Tibial nerve (tissue), 4 donors: ENCODE measurements at places on chromosomes 4 and X. TPM values are rescaled to one million over a fixed set of nuclear protein-coding genes. Genes with fewer than 3 reads are reported as not detected.

DNA sequence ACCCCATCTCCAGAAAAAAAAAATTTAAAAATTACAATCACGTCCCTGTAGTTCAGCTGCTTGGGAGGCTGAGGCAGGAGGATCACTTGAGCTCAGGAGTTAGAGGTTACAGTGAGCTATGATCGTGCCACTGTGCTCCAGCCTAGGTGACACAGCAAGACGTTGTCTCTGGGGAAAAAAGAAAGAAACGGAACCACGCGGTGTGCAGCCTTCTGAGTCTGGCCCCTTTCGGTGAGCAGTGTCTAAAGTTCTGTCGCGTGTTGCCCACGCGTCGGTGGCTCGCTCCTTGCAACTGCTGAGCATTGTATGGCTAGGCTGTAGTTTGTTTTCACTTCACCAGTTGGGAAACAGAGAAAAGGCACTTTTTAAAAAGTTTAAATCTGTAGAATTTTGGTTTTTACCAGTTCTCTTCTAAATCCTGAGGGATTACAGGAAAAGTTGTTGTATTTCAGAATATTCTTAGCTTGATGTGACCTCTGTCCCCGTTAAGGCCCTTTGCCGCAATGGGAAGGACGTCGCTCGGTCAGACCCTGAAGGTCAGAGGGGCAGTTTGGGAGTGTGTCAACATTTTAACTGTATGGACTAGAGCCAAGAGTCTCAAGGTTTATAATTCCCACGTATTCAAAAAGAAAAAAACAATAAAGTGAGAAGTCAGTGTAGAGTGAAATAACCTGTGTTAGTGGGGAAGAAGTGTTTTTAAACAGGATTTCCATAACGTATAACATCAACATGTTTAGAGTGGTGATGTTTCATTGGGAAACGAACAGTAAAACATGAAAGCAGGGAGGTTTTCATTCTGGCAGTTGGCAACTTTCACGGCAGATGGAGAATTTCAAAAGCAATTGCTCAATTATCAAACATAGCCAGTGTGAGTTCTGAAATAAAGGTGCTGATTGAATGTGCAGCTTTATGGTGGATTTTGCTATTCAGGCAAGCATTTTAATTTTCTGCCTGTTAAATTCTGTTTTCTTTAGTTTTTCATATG is 45.8 kb upstream of the MSANTD1 start:
- no peak for DNase-seq
- H3K36me3 ChIP-seq: peaks cover 7% of the 10 kb centered on the region
- no peaks in the 10 kb centered on the region for H3K4me1 ChIP-seq
- no peaks in the 10 kb centered on the region for H3K27me3 ChIP-seq
- no peak overlapping the region for H3K4me3 ChIP-seq

GRCh38 chr4:101989551-101989950 is 199.0 kb downstream of the BANK1 start:
- H3K4me3 ChIP-seq: no peak overlapping the region
- H3K27ac ChIP-seq: no peak overlapping the region
- H3K36me3 ChIP-seq: no peaks in the 10 kb centered on the region
- H3K27me3 ChIP-seq: no peaks in the 10 kb centered on the region

GRCh38 chr4:105296672-105297071 is 150.0 kb downstream of the TET2 start:
- H3K4me1 ChIP-seq: no peaks in the 10 kb centered on the region
- H3K27ac ChIP-seq: no peak overlapping the region
- no peak overlapping the region for H3K4me3 ChIP-seq
- DNase-seq: no peak
- H3K27me3 ChIP-seq: no peaks in the 10 kb centered on the region

- no peaks in the 10 kb centered on the region for H3K36me3 ChIP-seq
- no peaks in the 10 kb centered on the region for H3K27me3 ChIP-seq
- H3K27ac ChIP-seq: no peak overlapping the region
- no peaks in the 10 kb centered on the region for H3K4me1 ChIP-seq
Measured at GRCh38 chr4:151627491-151627890, 133.3 kb downstream of the GATB start.

- peaks cover 5% of the 10 kb centered on the region for H3K4me1 ChIP-seq
- no peak overlapping the region for H3K4me3 ChIP-seq
Measured at GRCh38 chrX:23884427-23885024, 23.2 kb downstream of the APOO start.

DNA sequence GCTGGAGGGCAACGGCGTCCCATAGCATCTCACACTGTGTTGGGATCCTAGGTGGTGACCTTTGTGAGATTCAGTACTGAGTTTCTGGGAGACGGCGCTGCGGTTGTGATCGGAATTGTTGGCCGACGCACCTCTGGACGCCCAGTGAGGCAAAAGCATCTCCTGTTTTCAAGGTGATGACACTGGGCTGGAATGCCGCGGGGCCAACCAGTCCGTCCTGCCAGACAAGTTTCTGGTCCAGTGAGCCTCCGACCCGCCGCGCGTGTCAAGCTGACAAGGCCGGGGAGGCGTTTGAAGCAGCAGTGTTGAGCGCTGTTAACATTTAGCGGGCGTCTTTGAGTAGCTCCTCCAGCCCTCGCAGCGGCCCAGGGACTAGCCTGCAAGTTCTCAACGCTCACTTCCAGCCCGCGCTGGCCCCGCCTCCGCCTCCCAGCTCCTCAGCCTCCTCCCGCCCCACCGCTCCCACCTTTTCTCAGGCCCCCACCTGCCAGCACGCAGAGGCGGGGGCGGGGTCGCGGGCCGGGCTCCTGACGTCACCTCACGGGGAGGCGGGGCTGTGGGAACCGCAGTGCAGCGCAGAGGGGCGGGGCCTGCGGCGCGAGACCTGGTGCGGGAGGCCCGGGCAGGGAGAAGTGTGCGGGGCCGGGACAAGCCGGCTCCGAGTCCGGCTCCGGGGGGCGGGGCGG is 482 bp upstream of the CDS1 start:
- no peaks in the 10 kb centered on the region for H3K36me3 ChIP-seq
- H3K4me1 ChIP-seq: peaks cover 19% of the 10 kb centered on the region
- H3K27ac ChIP-seq: no peak overlapping the region

DNA sequence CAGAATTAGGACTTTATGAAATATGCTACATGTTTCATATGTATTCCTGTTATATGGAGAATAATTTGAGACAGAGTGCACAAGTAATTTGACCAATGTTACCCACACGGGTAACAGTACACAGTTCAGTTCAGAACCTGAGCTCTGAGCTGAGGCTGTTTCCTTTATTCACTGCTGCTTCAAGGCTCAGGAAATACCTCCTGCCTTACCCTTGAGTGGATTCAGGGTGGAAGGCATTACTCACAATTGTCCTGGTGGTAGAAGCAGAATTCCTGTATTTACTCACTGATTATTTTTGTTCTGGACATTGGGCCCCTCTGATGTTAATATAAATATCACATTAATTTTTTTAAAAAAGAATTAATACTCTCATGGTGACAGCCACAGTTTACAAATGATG is 73.5 kb upstream of the CAMK2D start:
- no peak overlapping the region for H3K27ac ChIP-seq
- no peaks in the 10 kb centered on the region for H3K27me3 ChIP-seq
- no peak overlapping the region for H3K4me3 ChIP-seq

GRCh38 chr4:123786920-123787319 is 390.3 kb downstream of the SPRY1 start:
- no peaks in the 10 kb centered on the region for H3K27me3 ChIP-seq
- H3K36me3 ChIP-seq: no peaks in the 10 kb centered on the region
- H3K4me1 ChIP-seq: no peaks in the 10 kb centered on the region

DNA sequence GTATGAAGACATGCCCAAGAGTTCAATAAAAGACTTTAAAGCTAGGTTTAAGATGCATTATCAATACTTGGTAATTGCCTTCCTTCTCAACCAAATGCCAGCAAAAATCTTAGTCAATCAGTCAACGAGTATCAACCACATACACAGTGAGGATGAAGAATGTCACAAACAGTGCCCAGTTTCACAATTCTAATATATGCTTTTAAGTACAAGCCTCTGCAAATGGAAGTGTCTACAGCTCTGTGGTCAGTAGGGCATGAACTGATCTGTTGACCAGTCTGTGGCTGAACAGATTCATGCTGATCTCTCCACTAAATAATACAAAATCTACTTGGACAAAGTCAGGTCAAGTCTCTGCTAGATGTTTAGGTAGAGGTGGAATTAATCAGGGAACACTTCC is 27.9 kb downstream of the PPARGC1A start:
- H3K27me3 ChIP-seq: no peaks in the 10 kb centered on the region
- H3K27ac ChIP-seq: no peak overlapping the region
- DNase-seq: no peak
- no peaks in the 10 kb centered on the region for H3K4me1 ChIP-seq
- no peaks in the 10 kb centered on the region for H3K36me3 ChIP-seq
- H3K4me3 ChIP-seq: no peak overlapping the region

DNA sequence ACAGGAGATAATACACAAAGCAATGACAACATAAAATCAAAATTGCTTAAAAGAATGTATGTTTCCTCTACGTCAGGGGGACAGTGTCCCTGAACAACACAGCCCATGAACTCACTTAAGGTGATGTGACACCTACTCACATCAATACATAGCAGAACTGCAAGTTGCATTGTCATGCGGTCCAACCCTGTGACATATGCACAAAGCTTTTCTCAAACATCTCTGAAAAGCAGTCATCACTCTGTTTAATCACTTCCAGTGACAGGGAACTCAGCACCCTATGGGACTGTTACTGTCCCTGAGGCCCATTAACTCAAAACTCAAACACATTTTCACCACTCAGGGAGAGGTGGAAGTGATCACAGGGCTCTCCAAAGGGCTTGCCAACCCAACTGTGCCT is 2.4 kb downstream of the STX18 start:
- no peak for DNase-seq
- H3K4me1 ChIP-seq: peaks cover 26% of the 10 kb centered on the region
- no peaks in the 10 kb centered on the region for H3K27me3 ChIP-seq
- no peak overlapping the region for H3K4me3 ChIP-seq
- H3K27ac ChIP-seq: no peak overlapping the region
- H3K36me3 ChIP-seq: no peaks in the 10 kb centered on the region

- peaks cover 48% of the 10 kb centered on the region for H3K4me1 ChIP-seq
- no peak overlapping the region for H3K4me3 ChIP-seq
- no peaks in the 10 kb centered on the region for H3K27me3 ChIP-seq
- peak; percentile 46 for DNase-seq
- H3K36me3 ChIP-seq: no peaks in the 10 kb centered on the region
Measured at GRCh38 chr4:24778464-24779225, 16.7 kb upstream of the SOD3 start.

GRCh38 chr4:24917076-24917856 is 4.4 kb upstream of the CCDC149 start:
- H3K4me1 ChIP-seq: no peaks in the 10 kb centered on the region
- H3K36me3 ChIP-seq: no peaks in the 10 kb centered on the region
- no peak overlapping the region for H3K4me3 ChIP-seq

DNA sequence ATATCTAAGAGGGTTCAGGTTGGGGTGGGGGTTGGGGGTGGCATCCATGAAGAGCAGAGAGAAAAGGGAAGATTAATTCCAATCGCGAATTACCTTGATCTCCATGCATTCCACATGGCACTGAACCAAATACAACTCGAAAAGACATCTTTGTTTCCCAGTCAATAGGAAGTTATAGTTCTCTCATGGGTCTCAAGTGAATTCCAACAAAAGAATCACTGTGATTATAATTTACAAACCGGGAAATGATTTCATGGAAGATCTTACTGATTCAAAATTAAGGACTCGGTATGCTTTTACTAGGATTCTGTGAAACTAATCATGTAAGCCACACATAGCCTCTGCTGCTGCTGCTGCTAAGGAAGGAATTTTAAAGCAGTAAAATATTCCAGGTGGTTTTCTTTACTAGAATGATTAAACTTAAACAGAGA is 26.6 kb upstream of the AMELX start:
- H3K36me3 ChIP-seq: no peaks in the 10 kb centered on the region
- H3K4me1 ChIP-seq: no peaks in the 10 kb centered on the region
- DNase-seq: no peak
- H3K27ac ChIP-seq: peak overlapping the region; percentile 2

DNA sequence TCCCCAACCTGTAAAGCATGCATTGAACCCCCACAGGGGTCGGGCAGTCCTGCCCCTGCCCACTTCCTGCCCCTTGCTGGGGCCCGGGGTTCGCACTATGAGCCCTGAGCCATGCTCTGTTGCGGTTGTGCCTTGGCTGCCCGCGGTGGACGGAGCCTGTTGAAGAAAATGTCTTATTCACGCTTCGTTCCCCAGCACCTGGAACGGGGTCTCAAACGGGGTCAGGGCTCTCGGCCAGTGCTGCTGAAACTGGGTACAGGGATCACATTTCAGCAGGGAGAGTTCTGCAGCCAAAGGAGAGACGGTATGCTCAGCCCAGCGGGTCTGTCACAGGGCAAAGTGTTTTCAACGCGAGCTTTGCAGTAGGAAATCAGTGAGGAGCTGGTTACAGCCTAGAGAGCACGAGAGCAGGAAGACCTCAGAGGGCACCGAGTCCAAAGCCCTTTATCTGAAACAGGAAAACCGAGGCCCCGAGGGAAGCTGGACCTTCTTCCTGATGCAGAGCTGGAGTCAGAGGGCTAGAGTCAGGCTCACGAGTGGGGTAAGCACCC is 46.3 kb upstream of the AFAP1 start:
- no peak for DNase-seq
- H3K4me3 ChIP-seq: no peak overlapping the region
- no peaks in the 10 kb centered on the region for H3K36me3 ChIP-seq
- no peaks in the 10 kb centered on the region for H3K27me3 ChIP-seq

DNA sequence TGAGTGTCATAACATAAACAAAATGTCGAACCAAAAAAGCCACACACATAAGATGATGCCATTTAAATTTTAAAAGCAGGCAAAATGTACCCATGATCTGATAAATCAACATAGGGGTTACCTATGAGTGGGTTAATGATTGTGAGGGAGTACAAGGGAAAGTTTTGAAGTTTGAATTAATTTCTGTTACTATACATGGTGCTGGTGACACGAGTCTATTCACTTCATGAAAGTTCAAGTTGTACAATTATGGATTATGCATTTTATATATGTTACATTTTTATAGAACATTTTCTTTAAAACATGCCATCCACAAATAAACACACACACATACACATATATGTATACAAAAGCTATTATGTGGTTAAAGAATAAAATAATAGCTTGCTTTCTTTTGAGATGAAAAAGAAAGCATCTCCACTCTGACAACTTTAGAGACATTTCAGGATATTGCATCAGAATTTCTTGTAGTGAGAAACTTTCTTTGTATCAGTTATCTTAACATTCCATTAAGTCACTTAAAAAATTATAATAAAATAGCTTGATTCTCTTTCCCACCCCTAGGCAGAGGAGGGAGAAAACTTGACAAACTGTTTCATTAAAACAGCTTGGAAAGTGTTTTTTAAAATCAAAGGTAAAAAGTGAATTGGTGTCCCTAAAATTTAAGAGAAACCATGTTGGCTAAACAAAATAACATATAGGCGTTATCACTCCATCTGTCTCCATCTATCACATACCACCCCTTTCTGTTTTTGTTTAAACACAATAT is 891.8 kb upstream of the NDST4 start:
- H3K36me3 ChIP-seq: no peaks in the 10 kb centered on the region
- no peaks in the 10 kb centered on the region for H3K27me3 ChIP-seq
- H3K4me1 ChIP-seq: no peaks in the 10 kb centered on the region
- no peak for DNase-seq
- H3K27ac ChIP-seq: no peak overlapping the region
- no peak overlapping the region for H3K4me3 ChIP-seq

PDZD4 gene
- 24.6 TPM for total RNA-seq

SULT1B1 gene
- total RNA-seq: 1.3 TPM

ZXDA gene
- total RNA-seq: 14.1 TPM

IQCM gene
- not detected for total RNA-seq
